ENCODE measurements at places on chromosomes 7 and 10.
A peak's percentile ranks its signal among the peaks of the same experiment; 100 is the strongest.

GRCh38 chr7:77917500-77918262, 119.1 kb downstream of the PHTF2 start:
- no peak for DNase-seq

GRCh38 chr10:110337906-110338305, 33.2 kb upstream of the SMNDC1 start:
- peak; percentile 53 for DNase-seq

GRCh38 chr7:41931263-41931646, 228.4 kb upstream of the INHBA start:
- no peak for DNase-seq

DNA sequence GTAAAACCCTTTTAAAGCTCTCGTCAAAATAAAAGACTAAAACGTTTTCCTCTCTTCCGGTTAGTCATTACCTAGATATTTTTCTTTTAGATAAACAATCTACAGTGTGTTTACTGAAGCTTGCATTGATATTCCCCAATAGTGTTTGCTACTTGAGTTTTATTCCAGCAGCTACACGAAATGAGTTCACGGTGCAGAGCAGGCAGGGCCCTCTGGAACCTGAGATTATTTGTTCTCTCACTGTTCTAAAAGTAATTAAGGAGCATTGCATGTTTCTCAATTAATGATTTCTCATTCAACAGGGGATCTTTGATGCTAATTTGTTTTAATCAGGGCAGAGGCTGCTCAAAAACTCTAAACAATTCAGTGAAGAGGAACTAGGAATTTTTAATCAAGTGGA, 319.7 kb downstream of the GFRA1 start:
- DNase-seq: no peak

- DNase-seq: no peak
Observed at GRCh38 chr7:2967253-2967652, 76.4 kb downstream of the CARD11 start.

GRCh38 chr7:94050046-94050445, 45.9 kb upstream of the BET1 start:
- DNase-seq: no peak

DNA sequence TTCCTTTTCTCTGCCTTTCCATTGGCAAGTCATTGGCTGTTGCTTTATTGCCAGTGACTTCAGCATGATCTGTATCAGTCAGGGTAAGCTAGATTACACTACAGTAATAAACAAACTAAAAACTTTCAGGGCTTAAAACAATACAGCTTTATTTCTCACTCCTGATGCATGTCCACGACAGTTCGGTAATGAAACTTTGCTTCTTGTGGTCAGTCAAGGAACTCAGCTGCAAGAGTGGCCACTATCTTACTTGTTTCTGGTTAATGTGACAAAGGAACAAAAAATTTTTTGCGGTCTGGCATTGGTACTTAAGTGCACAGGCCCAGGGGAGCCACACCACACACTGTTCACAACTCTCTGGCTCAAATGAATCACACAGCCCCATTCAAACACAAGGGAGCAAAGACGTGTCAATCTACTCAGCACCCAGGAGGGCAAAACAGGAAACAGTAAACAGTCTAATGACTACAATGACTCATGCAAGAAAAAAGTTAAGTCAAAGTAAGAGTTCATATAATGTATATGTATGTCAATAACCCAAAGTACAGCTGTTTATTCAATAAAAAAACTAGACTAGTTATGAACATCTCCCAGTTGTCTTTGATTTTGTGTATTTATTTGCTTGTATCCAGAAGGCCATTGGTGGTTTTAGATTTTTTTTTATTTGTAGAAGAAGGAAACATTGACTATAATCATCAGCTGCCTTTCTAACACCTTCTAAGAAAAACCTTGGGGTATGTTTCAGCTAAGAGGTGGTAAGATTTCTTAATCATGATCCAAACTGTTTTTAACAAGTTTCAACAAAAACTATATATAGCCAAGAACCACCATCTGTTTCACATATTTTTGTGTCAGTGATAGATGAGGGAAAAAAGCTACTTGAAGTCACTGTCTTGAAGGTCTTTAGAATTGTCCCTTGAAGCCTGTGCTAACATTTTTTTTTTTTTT, 134.4 kb upstream of the FAM3C start:
- peak; percentile 24 for DNase-seq

DNA sequence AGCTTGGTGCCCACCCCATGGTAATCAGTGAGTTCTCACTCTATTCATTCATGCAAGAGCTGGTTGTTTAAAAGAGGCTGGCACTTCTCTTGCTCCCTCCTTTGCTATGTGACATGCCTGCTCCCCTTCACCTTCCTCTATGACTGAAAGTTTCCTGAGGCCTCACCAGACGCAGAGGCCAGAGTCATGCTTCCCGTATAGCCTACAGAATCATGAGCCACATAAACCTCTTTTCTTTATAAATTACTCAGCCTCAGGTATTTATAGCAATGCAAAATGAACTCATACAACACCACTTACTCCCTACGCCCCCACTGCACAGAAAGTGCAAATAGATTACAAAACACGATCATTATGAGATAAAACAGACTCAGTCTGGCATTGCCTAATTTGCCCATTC, 39.0 kb downstream of the SEC61G start:
- DNase-seq: no peak

GRCh38 chr10:126066456-126066855, 170.1 kb downstream of the FANK1 start:
- no peak for DNase-seq

- no peak for DNase-seq
Observed at GRCh38 chr7:101453617-101454016, 90.9 kb downstream of the COL26A1 start.

- no peak for DNase-seq
Observed at GRCh38 chr10:101709359-101710058, 14.5 kb upstream of the FBXW4 start.

DNA sequence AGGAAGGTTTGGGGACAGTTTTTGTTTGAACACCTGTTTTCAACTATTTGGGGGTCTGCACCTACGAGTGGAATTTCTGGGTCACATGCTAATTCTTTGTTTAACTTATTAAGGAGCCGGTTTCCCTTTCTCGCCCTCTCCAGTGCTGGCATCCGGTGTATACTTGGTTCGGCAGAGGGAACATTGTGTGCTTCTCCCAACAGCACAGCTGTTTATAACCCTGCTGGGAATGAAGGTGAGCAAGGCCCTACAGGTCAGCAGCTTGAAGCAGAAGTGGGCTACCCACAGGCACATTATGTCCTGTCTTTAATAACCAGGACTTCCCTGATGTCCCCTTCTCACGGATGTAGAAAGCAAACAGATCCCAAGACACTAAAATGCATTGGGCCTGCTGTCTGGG, 87.5 kb upstream of the PDCD4 start:
- DNase-seq: no peak

- DNase-seq: no peak
Observed at GRCh38 chr7:135447748-135448147, 62.2 kb downstream of the CNOT4 start.

DNA sequence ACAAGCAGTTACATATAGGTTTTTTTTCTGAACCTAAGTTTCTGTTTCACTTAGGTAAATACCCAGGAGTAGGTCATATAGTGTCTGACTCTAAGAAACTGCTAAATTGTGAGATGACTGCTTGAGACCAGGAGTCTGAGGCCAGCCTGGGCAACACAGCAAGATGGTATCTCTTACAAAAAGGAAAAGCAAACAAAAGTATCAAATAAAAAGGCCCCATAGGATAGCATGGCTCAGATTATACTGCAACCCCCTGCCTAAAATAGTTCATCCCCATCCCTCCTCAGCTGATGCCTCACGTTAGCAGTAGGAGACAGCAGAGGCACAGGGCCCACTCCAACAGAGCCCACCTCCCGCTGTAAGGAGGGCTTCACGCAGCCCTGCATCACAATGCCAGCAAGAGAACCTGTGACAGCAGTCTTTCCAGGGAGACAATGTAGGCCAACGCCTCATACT, 90.3 kb downstream of the SRPK2 start:
- no peak for DNase-seq

DNA sequence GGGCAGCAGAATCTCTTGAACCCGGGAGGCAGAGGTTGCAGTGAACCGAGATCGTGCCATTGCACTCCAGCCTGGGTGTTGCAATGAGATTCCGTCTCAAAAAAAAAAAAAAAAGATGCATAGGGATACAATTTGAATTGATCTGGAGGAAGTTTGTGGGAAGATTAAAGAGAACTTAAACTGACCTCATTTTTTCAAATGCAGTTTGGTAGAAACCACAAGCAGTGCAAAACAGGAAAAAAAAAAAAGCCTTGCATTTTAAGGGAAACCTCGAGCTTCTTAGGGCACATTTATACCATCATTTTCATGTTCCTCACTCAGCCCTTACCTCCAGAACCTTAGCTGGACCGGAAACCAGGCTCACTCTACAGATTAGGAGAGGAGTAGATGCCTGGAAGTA, 2.8 kb downstream of the KCTD7 start:
- DNase-seq: no peak

DNA sequence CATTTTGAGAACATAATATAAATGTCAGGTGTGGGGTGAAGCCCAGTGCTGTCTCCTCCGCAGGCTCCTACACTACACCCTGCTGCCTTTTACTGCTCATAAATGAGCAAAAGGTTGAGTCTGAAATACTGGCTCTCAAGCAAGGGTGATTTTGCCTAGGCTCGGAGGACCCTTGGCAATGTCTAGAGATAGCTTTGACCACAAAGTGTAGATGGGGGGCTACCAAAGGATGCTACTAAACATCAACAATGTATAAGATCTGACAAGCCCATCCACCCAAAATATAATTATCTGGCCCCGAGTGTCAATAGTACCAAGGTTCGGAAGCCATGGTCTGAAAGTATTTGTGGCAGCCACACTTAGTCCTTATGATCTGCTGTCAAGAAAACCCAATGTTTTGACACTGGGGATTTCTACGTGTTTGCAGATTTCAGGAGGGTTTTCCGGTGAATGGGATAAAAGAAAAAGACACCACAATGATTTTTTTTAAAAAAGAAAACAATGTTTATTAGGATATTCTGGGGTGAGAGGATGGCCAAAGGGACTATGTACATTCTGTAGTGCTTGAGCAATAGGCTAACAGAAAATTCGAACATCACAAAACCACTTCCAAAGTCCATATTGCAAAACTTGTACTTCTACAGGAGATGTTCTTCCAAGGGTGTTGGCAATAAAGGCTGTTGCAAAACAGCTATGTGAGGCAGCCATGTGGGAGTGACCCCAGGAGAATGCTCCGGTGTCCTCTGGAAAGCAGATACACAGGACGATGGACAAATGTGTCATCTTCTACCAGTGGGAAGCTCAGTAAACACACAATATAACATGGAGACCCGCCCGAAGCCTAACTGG, 216.3 kb downstream of the GFRA1 start:
- DNase-seq: no peak

DNA sequence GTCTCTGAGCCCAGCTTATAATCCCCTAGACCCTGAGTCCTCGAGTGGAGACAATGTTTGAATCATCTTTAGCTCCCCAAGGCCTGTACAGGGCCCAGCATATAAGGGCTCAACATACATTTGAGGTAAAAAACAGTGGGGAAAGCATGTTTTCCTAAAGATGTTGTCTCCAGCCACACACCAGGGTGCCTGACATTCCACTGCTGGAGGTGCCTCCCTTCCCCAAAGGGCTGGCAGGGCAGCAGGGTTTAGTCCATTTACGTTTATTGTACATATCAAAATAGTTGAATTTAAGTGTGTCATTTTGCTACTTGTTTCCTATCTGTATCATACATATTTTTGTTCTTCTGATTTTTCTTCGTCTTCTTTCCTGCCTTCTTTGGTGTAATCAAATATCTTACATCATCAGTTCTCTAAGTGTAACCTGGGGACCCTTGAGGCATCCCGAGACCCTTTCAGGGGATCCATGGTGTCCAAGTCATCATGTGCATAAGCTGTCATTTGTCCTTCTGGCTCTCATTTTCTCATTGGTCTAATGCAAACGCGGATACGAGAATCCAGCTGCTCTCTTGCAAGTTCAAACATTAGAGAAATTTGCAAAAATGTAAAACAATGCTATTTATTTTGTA, 101.6 kb downstream of the PDGFA start:
- no peak for DNase-seq

GRCh38 chr7:26508917-26509316, 217.3 kb downstream of the SNX10 start:
- DNase-seq: no peak

GRCh38 chr10:115856580-115856979, 416.4 kb downstream of the GFRA1 start:
- no peak for DNase-seq

DNA sequence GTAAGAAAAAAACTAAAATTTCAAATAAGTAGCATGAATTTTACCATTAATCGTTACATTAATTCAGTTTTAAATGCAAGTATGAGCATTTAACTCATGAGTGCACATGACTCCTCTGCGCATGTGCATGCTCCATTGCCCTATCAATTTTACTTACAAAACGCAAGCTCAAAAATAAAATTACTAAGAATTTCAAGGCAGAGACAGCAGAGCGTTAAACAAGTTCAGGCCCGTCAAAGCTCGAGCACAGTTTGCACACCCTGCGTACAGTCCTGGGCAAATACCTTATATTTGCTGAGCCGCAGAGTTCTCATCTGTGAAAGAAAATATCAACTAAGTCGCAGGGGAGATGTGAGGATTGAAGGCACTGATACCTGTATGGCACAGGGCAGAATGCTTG, 373.6 kb downstream of the BBS9 start:
- DNase-seq: peak; percentile 30

DNA sequence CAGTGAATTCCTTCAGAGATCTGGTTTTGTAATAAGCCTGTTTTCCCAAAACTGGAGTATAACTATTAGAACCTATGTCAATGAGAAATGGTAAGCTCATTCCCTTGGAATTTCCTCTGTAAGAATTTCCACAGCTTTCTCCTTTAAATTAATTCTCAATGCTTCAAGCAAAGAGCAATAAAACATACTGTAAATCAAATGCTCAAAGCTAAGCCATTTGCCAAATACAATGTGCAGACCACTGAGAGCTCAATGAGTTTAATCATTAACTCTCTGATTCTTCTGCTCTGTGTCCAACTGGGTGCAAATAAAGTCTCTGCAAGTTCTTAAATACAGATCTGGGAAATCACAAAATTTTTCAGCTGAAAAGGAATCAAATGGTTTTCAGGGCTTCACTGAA, 227.6 kb upstream of the IMMP2L start:
- DNase-seq: peak; percentile 13

DNA sequence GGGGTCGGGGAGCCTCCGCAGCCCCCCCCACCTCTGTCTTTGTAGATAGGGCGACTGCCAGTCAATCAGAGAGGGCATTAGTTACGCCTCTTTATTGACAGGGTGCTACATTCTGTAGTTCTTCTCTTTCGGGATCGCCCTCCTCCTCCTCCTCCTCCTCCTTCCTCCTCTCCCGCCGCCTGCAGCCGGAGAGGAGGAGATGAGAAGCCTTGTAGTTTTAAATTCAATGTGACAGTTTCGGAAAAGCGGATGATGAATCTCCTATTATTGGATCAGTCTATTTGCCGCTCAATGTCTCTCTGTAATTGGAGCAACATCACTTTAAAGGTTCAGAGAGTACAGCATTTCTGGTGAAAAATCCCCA, 587 bp upstream of the UNCX start:
- DNase-seq: no peak

GRCh38 chr10:103193820-103194529, 903 bp upstream of the NT5C2 start:
- no peak for DNase-seq

GRCh38 chr10:10292501-10292900, 725.2 kb upstream of the CELF2 start:
- peak; percentile 13 for DNase-seq
